ENCODE measurements at places on chromosomes 4 and X.

GRCh38 chrX:31272472-31272775 lies 200.6 kb upstream of the FTHL17 start:
- DNase-seq: no peak

DNA sequence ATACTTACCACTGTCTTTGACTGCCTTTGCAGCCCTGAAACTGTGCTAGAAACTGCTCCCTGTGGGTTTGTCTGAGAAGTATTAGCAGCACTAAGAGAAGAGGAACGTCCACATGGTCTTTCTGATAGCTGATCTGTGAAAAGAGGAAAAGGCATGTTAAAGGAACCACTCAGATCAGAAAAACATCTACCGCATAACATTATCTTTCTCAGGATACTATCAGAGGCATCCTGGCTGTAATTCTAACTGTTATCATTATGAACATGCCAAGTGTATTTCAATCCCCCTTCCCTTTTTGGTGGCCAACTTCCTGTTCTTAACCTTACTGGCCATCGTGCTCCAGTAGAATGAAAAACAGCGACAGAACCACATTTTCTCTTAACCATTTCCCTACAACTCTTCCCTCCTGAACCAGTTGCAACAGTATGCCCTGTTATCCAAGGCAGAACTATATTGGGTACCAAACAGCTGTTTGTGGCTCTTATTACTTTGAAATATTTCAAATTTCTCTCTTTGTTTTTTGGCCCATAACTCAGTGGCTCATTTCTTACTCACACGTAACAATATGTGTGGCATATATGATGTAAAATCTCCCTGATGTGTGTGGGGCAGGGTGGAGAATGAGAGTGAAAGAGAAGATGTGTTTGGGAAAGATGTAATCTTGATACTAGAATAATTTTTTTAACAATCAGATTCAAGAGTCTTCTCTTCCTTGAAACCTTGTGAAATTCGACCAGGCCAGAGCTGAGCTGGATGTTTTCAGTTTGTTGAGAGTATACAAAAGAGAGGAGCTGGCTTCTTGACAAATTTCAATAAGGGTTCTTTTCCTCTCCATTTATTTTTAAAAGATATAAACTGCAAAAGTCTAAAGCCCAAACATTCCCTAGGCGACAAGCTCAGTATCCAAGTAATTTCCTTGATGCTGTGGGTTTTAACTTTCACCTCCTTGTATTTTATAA lies 35.2 kb downstream of the ARHGEF6 start:
- DNase-seq: no peak

- no peak for DNase-seq
These were observed 355.1 kb downstream of the PDHA2 start for GRCh38 chr4:96194993-96195392.

DNA sequence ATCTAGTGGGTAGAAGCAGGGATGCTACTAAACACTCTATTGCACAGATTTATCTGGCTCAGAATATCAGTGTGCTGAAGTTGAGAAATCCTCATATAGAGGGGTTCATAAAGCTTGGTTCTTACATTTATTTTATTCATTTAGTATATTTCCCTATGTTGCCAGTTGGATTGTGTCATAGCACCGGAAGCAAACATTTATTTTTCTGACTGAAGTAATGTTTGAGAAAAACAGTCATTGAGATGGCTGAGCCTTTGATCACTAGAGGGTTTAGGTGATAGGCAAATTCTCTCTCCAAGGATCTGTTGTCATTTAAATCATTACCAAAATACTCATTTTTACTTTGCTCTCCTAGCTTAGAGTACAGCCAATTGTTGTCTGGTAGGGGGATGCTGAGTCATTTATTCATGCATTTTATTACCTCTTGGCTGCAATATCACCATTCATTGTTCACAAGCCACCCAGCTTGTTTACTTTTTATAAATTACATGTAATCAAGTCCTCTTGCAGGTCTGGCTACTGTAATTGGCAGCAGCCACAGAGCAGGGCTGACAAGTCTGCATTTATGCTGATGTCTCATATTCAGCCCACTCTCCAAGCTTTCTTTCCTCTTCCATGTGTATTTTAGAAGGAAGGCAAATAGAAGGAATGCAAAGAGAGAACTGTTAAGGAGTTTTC lies 15.2 kb downstream of the GAB1 start:
- DNase-seq: no peak

DNA sequence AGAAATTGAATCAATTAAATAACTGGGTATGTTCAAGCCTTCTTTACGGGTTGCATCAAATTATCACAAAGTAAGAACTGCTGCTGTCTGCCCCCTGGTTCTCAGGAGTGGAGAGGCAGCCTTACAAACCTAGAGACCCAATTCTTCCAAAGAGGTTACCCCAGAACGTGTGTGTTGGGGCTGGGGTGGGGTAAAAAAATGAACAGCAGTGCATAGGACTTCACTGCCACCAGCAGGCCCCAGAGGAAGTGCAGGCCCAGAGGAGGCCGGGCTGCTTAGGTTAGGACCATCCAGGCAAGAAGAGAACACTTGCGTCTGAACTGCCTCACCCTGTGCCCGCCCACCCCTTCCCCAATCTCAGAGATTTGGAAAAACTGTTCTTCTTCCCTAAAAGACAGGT lies 1.5 kb upstream of the NWD2 start:
- DNase-seq: no peak

- DNase-seq: no peak
These were observed 2253.2 kb upstream of the TENM3 start for GRCh38 chr4:179989975-179990374.

DNA sequence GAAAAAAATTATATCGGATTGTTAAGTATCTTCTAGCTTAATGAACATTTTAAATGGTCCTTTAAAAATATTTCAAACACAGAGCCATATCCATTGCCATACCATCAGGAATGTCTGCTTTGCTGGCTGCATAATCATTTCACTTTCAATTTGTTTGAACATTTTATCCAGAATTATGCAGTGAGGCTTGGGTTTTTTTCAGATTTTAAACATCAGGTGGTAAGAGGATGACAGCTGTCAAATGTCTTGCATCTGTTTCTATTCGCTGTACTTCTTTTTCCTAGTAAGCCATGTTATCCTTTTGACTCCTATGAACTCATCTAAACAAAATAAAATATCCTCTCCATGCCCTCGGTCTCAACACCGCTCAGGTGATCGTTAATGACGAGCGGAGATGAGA lies 802 bp downstream of the RFC1 start:
- DNase-seq: no peak

GRCh38 chr4:67052814-67053675 lies 492.3 kb downstream of the CENPC start:
- no peak for DNase-seq

- no peak for DNase-seq
These were observed 10.0 kb upstream of the AFF1 start for GRCh38 chr4:86924811-86925210.

- peak; percentile 47 for DNase-seq
These were observed 136.4 kb downstream of the ZNF674 start for GRCh38 chrX:46408553-46409407.

GRCh38 chr4:11542952-11543351 lies 114.3 kb upstream of the HS3ST1 start:
- DNase-seq: no peak

DNA sequence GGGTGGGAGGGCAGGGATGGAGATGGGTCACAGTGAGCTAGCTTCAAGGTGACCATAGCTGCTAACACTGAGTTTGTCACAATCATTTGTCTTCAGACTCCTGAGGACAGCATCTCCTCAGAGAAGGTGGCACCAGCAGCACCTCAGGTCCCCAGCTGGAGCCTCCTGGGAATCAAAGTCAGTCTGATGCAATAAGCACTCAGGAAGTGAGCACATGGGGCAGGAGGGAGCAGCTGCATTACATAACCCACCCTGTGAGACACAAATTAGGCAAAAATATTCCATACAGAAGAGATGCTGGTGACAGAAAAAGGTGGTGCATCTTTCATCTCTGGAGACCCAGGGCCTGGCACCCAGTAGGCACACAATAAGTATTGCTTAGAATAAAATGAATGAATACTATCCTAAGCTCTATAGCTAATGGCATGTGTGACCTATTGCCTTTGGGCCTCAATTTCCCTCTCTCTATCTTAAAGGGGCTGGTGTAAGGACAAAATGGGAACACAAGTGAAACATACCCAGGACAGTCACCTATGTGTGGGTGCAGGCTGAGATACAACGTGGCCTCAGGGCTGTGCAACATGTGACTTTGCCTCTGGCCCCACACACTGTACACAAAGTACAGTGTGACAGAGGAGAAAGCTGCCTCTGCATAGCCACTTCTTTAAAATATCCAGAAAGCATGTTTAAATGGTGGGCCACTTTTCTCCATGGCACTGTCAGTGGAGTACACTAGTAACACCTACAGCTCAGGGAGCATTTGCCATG lies 37.1 kb downstream of the SLC39A8 start:
- DNase-seq: no peak

DNA sequence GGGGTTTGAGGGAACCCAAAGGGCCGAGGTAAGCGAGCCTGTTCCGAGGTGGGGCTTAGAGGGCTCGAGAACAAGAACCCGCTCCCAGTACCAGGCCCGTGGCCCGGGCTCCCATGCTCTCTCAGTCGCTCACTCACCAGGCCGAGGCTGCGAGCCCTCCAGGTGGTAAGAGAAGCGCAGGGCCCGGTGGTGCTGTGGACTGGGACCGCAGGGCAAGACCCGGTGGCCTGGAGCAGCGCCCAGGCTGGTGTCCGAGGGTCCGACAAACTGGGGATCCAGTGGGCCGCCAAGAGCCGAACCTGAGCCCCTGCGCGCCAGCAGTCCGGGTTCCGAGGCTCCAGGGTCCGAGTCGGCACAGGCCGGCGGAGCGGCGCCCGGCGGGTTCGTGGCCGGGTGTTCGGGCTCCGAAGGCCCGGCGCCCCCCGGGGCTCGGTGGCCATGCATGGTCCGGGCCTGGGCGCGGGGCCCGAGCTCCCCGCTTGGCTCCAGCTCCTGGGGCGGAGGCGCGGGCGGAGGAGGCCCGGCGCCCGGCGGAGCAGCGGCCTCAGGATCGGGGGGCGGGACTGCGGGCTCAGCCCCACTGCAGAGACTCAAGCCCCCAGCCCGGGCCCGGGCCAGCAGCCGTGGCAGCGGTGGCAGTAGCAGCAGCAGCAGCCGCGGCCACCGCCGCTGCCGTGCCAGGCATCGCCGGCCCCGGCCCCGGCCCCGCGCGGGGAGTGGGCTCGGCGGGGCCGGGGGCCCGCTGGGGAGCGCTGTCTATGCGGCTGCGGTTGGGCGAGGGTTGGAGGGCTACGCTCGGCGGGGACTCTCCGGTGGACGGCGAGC lies 833 bp downstream of the FGD1 start:
- no peak for DNase-seq

GRCh38 chr4:86595426-86595805 lies 1.3 kb downstream of the PTPN13 start:
- DNase-seq: no peak

GRCh38 chr4:17780501-17781299 lies 721 bp downstream of the FAM184B start:
- DNase-seq: no peak

DNA sequence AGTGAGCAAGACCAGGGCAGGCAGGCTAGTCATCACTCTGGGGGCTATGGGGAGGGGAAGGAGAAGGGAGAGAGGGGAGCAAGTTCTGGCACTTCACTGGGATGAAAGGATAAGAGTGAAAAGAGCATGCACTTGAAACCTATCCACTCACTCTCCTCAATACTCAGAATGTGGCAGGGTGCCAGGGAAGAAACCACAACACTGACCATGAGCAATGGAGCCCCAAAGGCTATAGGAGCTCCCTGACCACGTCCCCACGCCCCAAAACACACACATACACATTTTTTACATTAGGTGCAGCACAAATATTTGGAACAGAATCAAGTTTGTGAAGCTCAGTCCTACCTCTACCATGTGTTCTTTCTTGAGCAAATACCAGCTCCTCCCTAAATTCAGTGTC lies 132.2 kb downstream of the IDS start:
- DNase-seq: no peak

DNA sequence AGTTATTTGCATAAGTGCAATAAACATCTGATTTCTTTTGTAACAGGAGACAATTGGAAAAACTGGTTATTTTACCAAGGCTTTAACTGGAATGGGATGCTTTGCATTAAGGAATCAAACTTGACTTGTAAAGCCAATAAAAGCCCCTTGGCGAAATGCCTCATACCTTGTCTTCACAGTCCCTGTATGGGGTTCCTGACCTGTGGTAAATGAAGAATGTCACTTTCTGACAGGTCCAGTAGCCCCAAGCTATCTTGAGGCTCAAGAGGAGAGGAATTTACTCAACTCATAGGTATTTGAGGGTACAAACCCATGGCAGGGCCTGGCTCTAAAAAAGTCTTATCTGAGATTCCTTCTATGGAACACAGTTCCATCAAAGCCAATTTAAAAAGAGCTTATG lies 78.0 kb downstream of the ACOX3 start:
- DNase-seq: no peak

- no peak for DNase-seq
These were observed 110.9 kb downstream of the AREG start for GRCh38 chr4:74555843-74556242.

DNA sequence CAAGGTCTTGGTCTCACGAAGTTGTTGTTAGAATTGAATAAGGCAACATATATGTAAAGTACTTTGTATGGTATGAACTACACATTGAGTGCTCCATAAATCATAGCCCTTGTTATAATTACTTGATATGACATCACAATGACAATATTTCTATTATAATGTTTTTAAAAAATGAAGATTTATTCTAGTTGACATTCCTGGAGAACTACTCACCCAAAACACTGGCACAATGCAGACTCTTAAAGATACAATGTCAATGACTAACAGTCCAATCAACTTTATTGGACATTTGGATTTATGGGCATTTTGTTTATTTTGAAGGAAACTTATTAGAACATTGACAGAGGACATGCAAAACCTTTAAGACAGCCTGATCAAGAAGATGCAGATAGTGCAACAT lies 55.3 kb downstream of the ASB9 start:
- no peak for DNase-seq

DNA sequence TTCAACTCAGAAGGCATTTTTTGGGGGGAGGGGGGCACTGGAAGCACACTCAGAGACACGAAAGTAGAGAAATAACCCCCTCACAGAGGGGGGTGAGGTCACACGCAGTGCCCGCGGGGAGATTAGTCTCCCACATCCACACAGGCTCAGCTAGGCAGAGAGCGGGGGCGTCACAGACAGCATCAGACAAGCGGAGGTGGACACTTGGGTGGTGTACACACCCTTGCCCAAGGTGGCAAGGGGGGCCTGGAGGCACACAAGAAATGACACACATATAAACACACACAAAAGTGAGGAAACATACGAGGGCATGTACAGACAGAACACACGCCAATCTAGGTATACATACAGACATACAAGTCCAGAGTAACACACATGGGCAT lies 637 bp upstream of the SYN1 start:
- DNase-seq: no peak

DNA sequence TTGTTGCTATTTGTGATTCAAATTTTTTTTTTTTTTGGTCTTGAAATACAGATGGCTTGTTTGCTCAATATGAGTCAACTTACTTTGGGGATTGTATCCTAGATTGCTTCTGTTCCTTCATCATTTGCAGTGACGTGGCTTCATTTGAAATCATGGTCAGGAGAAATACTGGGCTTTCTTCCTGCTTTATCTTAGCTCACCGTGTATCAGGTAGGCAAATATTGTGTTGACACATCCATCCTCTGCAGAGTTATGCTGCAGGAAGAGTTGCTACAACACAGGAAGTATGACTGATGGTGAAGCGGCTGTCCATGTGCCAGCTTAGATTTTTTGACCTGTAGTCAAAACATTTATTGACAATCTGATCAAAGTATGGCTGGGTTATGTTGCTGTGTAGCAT lies 232.2 kb downstream of the C4orf33 start:
- DNase-seq: no peak

Measured in heart left ventricle (tissue), 16 donors.